Mesendoderm (in vitro differentiated cells): ENCODE measurements at places on chromosomes 1 and 21.
A peak's percentile ranks its signal among the peaks of the same experiment; 100 is the strongest.

DNA sequence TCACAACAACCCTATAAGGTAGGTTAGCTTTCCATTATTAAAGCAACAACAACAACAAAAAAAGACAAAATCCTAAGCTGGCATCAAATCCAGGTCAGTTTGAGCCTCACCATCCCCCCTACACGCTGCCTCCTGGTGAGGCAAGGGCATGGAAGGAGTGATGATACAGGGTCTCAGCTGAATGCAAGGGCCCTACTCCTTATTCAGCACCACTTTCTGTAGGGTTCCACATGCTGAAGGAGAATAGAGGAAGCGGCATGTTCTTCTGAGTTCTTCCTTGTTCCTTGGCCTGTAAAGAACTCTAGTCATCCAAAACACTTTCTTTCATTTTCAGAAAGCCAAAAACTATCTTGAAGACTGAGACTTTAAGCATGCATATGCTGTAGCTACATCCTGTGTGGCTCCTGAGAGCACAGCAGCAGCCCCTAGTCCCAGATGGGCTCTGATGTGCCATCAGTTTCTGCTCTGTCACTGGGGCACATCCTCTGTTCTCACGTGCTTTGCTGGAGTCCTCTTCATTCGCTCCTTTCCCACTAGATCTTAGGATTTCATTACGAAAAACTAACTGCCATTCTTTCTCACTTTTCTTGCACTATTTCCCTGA is 6.2 kb downstream of the ILDR2 start:
- DNase-seq: no peak

DNA sequence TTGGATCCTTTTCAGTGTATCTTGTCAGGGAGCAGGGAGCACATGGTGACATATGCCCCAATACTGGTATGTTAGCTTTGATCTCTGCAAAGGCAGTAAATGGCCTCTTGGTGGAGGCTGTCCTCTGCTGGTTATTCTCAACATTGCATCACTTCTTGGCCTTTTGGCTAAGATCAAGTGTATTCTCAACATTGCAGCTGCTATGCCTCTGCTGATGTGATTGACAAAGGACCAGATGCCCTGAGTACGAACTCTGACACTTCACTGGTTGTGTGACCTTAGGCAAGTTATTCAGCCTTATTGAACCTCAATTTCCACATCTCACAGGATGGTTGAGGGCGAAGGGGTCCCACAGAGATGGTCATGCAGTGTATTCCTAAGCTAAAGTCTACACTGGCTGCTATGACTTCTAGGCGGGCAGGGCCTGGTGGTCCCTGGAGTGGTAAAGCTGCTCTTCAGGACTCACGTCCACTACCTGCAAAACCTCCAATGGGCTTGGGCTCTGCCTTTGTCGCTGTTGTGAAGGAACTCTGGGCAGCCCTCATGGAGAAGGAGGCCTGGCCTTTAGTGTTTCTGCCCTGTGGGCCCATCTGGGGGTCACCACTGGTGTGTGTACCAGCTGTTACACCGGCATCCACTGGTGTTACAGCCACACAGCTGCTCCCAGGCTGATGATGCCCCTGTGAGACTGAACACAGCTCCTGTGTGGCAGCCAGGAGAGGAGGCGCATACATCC is 64.8 kb downstream of the DNTTIP2 start:
- DNase-seq: peak; percentile 96

GRCh38 chr1:220775240-220775853 is 11.4 kb upstream of the MTARC1 start:
- no peak for DNase-seq

DNA sequence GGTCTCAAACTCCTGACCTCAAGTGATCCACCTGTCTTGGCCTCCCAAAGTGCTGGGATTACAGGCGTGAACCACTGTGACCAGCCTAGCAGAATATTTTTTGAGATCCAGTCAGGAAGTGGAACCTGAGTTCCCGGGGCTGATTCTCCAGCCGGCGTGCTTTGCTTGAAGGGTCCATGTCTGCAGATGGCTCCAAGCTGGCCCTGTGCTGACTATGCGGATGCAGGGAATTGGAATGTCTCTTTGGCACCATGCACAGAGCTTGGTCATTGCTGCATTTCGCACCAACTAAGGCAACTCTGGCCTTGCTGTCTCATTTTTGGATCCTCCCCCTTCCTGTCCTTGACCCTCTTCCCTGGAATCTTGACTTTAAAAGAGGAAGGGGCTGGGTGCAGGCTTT is 28.1 kb downstream of the ARHGEF10L start:
- DNase-seq: no peak

- no peak for DNase-seq
Measured at GRCh38 chr1:181675091-181675917, 192.0 kb downstream of the CACNA1E start.

DNA sequence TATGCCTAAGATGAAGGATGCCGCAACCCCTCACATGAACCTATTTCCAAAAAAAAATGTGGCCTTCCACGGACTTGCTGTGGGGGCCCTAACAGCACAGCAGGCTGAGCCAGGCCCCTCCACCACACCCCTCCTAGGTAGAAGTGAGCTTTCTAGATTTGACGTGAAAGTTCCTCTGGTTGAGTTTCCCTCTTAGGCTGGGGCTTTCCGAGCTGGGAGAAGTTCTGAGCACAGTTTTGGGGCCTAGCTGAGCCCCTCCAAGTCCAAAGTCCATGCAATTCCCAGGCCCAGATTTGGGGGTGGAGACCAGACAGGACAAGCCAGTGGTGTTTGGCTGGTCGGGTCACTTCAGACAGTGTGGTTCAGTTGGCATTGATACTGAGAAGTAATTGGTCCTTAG is 13.8 kb upstream of the PHLDA3 start:
- no peak for DNase-seq

- DNase-seq: no peak
Measured at GRCh38 chr1:104791030-104791429, 1041.3 kb downstream of the AMY1C start.

DNA sequence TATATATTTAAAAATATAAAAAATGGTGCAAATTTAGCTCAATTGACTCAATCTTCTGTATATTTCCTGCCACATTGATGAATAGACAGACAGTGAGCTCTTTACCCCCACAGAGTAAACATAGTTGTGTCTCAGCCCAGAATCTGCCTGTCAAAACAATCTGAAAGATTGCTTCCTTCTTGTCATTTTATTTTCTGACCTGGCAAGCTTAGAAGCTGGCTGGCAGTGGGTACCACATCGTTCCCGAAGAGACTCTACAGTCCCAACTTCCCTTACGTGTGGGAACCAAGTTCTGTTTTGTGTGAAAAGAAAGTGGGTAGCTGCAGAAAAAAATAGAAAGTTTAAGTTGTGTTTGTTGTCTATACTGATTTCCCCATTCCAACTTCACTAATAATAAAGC is 629.3 kb upstream of the NEGR1 start:
- DNase-seq: no peak

DNA sequence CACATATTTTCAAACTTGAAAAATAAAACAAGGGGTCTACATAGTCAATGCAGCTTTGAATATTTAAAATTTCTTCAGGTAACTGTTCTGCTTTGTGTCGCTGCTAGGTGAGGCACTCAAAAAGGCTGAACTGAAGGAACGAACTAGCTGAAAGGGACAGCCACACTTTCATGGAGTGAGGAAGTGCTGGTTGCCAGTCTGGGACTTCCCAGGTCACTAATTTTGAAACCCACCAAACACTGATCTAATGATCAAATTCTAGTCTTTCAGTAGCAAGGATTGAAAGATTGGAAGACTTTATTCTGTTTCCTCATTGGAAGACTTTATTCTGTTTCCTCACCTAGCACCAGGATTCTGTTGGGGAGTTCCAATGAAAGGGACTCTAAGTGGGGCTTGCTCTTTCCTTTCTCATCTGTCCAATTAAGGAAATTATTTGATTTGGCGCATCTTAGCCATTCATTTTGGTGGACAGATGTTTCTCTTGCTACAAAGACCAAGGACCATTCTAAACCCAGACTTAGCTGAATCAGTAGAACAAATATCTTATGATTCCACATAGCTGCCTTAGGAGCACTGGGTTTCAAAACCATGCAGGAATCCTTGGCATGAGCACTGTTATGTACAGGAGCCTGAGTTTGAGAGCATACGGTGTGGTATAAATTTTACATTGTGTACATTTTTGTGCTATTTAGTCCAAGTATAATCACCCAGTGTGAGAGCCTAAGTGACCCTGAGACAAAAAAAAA is 10.9 kb upstream of the ARID1A start:
- no peak for DNase-seq

DNA sequence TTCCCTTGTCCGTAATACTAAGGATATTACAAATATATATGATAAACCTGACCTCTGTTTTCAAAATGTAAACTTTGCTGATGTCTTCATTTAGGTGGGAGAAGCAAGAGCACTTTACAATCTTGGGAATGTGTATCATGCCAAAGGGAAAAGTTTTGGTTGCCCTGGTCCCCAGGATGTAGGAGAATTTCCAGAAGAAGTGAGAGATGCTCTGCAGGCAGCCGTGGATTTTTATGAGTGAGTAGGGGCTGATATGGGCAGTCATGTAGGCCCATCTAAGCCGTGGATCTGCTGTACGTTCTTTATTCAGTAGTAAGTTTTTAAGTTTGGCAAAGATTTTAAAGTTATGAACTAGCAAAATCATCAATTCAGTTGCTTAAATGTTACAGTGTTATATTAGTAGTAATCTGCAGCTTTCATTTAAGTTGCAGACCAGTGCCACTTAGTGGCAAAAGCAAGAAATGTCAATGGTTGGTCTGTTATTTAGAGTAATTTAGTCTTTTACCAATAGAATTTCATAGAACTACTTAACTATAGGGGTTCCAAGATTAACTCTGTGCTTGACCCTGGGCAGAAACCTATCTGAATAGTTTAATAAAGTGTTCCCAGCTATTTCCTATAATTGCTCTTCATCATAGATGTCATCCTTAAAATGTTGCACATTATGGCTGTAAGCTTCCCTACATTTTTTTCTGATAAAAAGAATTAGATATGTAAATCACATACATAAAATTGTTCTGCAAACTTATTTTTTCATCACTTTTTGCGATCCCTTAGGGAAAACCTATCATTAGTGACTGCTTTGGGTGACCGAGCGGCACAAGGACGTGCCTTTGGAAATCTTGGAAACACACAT is 21.3 kb downstream of the GPSM2 start:
- peak; percentile 53 for DNase-seq

DNA sequence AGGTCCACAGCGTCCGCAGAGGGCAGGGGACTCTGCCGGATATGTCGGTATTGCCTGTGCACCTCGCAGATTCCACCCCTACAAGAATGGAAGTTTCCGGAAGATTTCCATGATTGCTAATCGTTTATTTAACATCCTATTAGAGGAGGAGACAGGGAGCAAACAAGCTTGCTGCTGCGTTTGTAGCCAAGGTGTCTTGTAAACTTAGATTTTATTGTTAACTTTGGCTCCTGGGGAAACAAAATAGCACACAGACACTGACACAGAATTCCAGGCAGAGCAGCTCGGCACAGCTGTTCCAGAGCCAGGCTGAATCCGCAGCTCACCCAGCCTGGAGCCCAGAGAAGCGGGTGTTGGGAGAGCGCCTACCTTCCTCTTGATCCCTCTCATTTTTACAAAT is 75.7 kb downstream of the AJAP1 start:
- no peak for DNase-seq

DNA sequence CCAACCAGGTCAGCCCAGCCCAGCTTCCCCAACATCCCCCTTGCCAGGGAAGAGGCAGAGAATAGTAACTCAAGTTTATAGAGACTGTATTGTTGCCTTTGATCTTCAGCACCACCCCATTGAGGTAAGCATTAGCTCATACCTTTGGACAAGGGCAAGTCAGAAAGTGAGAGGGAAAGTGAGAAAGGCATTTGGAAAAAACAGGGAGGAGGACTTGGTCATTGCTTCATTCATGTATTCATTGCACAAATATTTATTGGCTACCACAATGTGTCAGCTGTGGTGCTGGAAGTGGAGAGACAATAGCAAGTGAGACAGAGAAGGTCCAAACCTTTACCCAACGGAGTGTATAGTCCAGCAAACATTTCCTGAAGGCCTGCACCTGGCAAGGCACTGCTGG is 561.2 kb downstream of the KIF26B start:
- no peak for DNase-seq

GRCh38 chr1:219926363-219926998 is 1.9 kb downstream of the SLC30A10 start:
- DNase-seq: no peak

DNA sequence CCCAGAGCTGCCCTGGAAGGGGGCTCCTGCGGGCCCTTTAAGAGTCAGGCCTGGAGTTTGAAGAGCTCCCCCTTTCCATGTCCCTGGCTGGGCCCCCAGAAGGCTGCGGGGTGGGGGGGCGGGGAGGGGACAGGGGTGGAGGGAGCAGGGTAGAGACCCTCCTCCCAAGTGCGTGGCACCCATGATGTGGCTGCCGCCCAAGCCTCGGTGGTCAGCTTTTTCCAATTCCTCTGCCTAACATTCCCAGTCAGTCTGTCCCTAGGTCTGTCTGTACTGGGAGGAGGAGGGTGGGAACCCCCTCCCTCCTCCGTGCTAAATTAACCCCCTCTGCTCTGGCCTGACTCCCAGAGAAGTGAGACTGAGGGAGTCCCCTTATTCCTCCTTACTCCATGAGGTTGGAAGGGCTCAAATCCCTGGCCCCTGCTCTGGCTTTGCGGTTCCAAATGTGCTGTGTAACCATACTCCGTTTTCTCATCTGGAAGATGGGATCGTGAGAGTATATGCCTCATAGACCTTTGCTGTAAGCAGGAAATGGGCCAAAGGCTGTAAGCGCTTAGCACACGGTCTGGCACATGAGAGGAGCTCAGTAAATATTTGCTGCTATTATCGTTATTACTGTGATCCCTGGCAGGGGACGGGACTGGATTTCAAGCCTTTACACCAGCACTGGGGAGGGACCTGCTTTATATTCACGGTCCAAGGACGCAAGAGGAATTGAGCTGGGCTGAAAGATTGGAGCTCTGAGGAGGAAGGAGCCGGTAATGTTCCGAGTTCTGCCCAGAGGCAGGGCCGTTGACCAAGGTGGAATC is 658 bp upstream of the COL16A1 start:
- DNase-seq: peak; percentile 40

GRCh38 chr1:87370544-87370943 is 41.9 kb downstream of the LMO4 start:
- DNase-seq: peak; percentile 18

DNA sequence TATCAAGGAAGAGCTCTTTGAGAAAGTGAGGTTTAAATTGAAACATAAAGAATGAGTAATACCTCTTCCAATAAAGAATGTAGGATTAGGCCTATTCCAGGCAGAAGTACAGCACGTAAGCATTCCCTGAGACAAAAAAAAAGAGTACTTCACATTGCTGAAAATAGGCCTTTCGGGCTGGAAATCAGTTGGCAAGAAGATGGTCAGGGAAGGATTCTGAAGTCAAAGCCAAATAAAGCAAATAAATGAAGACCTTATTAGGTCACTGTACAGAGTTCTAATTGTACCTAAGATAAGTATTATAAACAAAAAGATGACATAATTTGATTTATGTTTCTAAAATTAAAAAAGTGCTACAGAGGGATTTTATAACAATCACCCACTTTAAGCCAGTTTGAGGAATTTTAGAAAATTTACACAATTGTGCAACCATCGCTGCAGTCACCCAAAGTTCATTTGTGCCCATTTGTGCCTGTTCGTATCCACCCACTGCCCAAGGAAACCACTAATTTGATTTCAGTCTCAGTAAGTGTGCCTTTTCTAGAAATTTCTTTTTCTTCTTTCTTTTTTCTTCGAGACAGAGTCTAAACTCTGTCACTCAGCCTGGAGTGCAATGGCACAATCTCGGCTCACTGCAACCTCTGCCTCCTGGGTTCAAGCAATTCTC is 58.6 kb downstream of the FMO4 start:
- DNase-seq: no peak

GRCh38 chr1:160883581-160884513 is 1.1 kb downstream of the ITLN1 start:
- no peak for DNase-seq

- DNase-seq: no peak
Measured at GRCh38 chr1:106831511-106831910, 225.0 kb upstream of the PRMT6 start.

GRCh38 chr1:6003568-6004411 is 11.6 kb upstream of the NPHP4 start:
- DNase-seq: no peak
